Colonic mucosa (tissue), 4 donors: ENCODE measurements at places on chromosomes 7 and 10. TPM values are rescaled to one million over a fixed set of nuclear protein-coding genes. Genes with fewer than 3 reads are reported as not detected.
A peak's percentile ranks its signal among the peaks of the same experiment; 100 is the strongest.

DNA sequence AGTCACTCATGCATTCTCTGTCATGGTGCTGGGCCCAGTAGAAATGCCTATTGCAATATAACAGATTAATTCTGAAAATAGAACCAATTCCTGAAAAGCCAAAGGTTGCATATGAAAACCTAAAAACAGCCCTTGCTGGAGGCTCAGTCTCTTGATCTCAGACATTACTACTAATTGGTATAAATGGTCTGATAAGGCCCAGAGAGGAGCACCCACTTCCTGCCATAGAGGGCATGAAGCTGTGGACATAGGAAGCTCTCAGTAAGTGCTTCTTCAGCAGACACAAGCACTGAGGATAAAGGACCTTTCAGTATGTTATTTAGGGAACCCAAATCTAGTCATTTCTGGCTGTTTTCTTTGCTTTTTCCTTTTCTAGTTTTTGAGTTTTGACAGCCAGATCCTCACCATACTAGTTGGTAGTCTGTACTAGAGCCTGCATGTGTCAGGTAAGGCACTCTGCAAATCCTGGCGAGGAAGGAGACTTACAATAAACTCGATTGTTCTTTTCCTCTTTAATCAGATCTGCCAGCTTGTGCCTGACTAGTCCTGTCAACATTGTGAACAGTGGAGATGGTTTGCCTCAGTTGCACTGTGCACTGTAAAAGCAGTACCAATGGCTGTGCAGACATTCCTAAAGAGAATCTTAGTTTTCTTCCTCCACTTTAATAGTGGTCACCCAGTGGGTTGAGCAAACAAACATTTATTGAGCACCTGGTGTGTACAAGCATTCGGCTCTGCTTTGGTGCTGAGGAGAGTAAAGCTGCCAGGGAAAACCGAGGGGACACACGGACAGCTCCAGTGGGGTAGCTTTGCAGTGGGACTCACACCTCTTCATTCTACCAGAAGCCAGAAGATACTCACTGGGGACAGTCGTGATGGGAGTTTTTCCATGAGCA, 140.9 kb downstream of the CHN2 start:
- no peak for DNase-seq

Gene SEMA3E
- 1.2 TPM for total RNA-seq

Gene PIP
- total RNA-seq: not detected

Gene GRID2IP
- total RNA-seq: 0.37 TPM

GRCh38 chr7:25802057-25802456, 349.9 kb upstream of the NFE2L3 start:
- DNase-seq: no peak

DNA sequence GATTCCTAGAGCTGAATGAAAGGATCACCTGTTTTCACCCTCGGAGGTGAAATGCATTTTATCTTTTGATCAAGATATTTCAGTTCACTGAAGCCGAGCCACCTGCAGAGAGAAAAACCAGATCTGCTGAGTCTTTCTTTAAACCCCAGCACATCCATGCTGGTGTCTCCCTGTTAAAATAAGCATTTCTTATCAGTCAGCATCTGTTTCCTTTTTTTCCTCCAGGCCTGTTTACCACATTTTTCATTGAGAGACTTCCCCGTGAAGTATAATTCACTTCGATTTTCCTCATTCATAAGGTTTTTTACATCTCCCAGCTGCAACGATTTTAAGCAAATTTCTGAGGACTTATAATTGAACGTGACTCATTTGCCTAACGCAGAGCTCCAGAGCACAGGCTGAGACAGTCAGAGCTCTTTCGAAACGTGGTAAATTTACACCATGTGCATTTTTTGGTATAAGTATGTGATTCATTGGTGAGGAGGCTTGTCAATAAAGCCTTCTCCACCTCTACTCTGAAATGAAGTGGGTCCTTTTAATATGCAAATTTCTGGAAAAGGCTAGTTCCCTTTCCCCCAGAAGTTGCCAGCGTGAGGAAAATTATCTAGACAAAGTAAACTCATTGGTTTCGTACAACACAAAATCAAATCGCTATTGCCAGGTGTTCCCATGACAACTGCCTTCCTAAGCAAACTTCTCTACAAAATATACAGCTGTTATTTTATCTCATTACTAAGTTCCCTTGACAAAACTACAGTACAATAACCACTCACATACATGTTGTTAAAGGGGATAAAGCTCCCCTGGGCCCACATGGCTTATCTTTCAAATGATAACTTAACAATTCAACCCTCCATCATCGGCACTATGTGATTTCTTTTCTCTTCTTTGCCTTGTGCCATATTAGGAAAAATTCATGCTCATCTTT, 374.8 kb upstream of the AKR1E2 start:
- DNase-seq: no peak

Gene MYH16
- not detected for total RNA-seq

DNA sequence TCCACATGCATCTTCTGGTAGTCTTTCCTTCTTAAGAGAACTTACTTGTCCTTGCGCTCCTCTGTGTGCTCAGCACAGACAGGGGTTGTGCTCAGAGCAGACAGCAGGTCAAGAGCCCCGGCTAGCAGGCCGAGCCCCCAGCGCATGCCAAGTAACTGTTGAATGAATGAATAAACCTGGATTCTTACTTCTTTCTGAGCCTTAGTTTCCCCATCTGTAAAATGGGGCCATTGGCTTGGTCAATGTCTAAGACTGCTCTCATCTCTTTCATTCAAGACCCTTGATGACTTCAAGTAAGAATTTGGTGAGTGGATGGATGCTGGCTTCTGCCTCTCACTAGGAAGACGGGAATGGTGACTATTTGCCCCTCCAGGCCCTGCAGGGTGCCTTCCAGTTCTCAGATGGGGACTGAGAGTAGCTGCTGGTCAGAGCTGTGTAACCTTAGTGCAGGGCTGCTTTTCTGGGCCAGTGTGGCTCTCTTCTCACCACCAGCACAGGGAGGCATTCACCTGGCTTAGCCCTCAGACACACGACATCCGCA, 78.1 kb downstream of the CDH23 start:
- no peak for DNase-seq

- no peak for DNase-seq
These were observed 64.8 kb downstream of the ITGB8 start for GRCh38 chr7:20395511-20395910.

GRCh38 chr10:78533098-78533497, 499.4 kb downstream of the RPS24 start:
- no peak for DNase-seq

- no peak for DNase-seq
These were observed 48.1 kb downstream of the GNAI1 start for GRCh38 chr7:80182630-80183276.

Gene FAM237B
- total RNA-seq: not detected

DNA sequence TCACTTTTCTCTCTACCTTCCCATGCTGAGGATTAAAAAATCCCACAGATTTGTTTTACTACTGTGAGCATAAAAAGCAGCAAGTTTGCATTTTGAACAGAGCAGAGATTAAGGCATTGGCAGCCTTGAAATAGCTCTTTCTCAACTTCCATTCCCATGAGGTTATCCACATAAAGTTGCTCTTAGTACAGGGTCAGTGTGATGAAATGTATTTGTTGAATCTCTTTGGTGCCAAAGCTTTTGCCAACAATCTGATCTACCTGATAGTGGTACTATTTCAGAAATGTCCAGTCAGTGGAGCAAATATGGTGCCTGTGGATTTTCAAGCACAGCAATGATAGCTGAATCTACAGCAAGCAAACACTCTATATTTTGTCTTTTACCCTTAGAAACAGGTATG, 254.8 kb downstream of the INHBA start:
- DNase-seq: no peak

GRCh38 chr7:137130751-137131158, 212.8 kb downstream of the PTN start:
- no peak for DNase-seq

DNA sequence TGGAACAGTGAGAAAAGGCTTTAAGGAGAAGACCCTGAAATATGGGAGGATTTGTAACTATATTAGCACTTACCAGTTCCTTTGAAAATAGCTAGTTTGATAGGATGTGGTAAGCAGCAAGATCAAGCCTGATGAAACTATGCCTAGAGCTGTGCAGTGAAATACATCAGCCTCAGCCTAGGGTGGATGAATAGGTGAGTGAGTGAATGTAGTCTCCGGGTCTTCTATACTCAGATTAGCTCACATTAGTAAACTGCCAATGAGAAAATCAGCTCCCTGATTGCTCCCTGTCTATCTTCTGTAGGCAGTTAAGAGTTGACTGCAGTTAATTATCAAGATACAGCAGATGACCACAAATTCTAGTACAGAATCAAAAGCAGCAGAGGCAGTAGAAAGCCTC, 89.6 kb downstream of the ELAPOR2 start:
- DNase-seq: no peak

- no peak for DNase-seq
These were observed 13.6 kb downstream of the LYZL1 start for GRCh38 chr10:29302499-29302898.

DNA sequence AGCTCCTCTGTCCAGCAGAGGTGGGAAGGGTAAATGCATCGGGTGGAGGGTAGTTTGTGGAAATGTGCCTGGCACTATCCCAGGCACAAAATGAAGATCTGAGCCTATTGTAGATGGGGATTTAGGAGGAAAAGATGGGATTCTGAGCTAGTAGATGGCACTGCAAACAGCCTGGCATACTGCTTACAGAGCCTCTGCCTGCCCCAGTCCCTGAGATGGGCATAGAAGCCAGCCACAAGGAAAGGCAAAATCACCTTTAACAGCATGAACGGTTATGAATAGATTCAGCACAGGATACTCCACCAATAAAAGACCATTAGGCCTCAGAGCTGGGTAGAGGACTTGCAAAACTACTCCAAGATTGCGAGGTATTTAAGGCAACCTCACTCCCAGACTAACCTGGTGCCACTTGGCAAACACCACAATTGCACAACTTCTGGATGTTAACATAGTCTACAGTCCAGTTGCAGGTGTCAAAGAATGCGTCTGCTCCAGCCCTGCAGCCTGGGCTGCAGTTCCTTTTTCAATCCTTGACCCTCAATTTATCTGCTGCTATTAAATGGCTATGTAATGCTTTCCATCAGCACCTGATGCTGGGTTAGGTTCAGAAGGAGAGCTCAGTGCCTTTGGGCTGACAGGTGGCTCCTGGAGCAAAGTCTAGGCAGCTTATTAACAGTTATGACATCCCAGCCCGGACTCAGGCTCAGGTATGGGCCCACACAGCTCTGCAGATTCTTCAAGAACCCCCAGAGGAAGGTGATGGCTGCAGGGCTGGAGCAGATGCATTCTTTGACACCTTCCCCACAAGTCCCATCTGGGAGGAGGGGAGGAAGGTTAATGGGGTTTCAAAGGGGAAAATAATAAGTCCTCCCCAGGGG, 34.0 kb downstream of the CDHR3 start:
- no peak for DNase-seq

- DNase-seq: no peak
These were observed 1048.8 kb downstream of the GATA3 start for GRCh38 chr10:9103301-9103700.

DNA sequence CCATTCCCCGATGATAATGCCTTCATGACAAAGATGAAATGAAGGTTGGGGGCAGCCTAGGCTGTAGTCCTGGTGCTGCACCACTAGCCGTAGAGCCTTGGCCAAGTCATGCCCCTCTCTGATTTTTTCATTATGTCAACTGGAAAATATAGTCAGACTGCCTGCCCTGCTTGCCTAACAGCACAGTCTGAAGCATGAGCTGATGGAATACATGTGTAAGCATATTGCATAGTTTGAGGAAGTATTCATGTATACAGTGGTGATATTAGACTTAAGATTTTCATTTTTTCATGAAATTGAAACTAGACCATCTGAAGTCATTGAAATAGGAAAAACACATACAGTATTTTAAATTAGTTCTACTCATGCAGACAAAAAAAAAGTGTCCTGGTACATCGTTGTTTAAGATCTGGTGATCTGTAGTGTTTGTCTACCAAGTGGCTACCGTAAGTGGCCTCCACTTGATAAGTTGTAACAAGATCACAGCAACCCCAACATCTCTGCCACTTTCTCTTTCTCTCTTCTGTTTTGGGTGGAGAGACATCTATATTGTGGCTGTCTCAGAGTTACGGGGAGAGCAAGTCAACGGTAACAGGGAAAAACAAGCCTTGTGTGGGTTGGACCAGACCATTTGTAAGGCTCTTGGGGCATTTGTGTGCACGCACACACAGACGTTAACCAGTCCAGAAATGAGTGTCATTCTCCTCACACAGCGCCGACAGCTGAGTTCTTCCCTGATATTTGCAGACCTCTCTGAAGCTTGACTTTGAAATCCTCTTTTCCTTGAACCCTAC, 716.6 kb upstream of the GALNT17 start:
- DNase-seq: no peak

Gene UNCX
- total RNA-seq: not detected

DNA sequence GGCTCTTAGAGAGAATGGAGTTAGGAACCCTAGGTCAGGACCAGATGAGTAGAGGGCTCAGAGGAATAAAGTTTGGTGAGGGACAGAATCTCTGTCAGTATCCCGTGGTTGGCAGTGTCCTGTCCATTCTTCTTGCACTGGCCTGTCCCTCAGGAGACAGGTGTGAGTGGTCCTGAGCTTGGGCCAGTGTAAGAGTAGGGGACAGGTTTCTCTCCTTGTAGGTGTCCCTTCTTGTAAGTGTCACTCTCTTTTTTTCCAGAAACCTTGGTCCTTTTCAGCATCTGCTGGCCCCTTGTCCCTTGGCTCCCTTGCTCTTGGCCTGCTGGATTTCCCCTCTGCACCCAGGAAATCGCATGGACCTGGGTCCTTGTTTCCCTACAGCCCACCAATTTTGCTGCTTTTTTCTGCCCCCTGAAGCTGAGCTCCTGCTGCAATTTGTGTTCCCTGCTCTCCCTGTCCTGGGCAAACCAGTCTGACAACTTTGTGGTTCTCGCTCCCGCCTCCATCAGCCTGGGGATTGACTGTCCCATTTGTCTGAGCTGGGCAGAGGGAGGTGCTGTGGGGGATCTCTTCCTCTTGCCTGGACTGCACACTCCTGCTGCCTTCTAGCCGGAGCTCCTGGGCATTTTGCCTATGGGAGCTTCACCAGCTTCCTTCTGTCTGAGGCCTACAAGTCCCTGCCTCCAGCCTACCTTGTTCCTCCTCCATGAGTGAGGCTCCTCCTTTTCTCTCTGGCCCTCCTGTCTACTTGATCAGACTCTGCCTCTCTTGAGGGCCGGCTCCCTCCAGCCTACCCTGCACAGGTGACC, 6.5 kb downstream of the TSPAN14 start:
- DNase-seq: peak; percentile 93

DNA sequence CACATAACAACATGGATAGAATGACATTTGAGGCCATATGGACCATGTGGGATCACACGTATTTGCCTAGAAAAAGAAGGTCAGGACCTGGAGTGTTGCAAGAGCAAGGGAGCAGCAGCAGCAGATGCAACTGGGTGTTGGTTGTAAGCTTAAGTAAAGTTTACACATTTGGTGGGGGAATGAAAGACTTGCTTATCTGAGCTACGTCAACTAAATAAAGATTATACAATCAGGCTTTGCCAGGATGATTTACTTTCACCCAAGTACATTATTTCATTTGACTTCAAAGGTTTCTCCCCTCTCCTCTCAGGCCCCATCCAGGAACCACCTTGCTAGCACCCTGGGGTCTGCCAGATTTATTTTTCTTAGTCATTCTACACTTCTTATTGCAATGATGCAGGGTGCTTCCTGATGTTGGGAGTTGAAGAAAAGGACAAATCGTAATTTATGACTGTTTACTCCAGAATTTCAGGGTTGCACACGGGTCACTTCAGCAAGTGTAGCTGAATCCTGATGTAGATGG, 591.9 kb upstream of the IGFBP3 start:
- DNase-seq: peak; percentile 22

Gene CALML3
- total RNA-seq: 0.40 TPM

Gene HACD1
- total RNA-seq: 16.6 TPM
